ENCODE measurements at places on chromosomes 3 and 15.
A peak's percentile ranks its signal among the peaks of the same experiment; 100 is the strongest.

GRCh38 chr3:195900436-195901355, 7.7 kb downstream of the TNK2 start:
- DNase-seq = peak; percentile 92

- no peak for DNase-seq
These were observed 11.6 kb upstream of the PIK3CB start for GRCh38 chr3:138846262-138846791.

DNA sequence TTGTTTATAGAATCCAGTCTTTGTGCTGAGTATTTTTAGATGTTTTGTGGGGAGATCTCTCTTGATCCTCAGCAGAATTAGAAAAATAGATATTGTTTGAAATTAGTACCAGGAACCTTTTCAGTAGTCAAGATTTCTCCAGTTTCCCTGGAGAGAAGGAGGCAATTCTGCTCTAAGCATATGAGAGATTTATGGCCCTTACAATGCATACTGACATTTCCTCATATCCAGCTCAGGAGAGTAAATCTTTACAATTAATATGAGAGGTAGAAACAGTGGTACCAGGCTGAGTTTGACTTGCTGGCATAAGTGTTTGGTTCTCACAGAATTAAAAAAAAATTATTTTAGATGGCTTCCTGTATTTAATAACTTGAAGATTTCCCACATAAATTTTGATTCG, 239.1 kb upstream of the SGO1 start:
- DNase-seq = no peak

GRCh38 chr3:156610154-156610553, 55.2 kb upstream of the SSR3 start:
- no peak for DNase-seq

DNA sequence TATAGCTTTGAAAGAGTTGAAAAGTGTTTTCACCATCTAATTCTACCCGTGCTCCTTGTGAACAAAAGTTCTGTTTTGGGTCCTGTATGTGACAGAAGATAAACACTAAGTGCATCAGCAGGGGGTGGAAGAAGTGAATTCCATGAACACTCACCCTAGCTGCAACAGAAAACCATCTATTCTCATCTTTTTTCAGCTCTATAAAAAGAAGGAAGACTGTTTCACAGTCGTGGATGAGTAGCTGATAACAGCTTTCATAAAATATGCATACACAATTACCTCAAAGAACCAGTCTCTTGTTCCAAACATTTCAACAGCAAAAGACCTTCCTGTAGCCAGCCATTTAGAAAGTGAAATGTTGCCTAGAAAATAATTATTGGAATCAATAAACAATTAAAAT, 281.7 kb upstream of the RASGRP1 start:
- DNase-seq = no peak

- DNase-seq = no peak
These were observed 223.2 kb downstream of the MTHFS start for GRCh38 chr15:79673416-79674123.

GRCh38 chr15:66780172-66780972, 78.3 kb downstream of the SMAD6 start:
- DNase-seq = no peak

DNA sequence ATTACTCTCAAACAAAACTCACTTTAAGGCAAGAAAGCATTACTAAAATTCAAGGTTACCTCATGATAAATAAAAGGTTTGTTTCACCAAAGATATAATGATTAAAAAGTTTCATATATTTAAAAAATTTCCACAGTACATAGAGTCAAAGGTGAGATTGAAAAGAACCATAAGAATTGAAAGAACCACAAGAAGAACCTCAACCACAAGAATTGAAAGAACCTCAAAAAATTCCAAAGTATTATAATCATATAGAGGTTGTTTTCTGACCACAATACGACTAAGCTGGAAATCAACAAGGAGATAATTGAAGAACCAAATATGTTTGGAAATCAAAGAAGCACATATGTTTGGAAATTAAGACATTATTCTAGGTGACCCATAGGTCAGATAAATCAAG, 52.7 kb downstream of the SLC25A36 start:
- no peak for DNase-seq

- DNase-seq = no peak
These were observed 63.7 kb downstream of the LRCH3 start for GRCh38 chr3:197854596-197855343.

- DNase-seq = no peak
These were observed 21.1 kb downstream of the GTF2A2 start for GRCh38 chr15:59636184-59636583.

DNA sequence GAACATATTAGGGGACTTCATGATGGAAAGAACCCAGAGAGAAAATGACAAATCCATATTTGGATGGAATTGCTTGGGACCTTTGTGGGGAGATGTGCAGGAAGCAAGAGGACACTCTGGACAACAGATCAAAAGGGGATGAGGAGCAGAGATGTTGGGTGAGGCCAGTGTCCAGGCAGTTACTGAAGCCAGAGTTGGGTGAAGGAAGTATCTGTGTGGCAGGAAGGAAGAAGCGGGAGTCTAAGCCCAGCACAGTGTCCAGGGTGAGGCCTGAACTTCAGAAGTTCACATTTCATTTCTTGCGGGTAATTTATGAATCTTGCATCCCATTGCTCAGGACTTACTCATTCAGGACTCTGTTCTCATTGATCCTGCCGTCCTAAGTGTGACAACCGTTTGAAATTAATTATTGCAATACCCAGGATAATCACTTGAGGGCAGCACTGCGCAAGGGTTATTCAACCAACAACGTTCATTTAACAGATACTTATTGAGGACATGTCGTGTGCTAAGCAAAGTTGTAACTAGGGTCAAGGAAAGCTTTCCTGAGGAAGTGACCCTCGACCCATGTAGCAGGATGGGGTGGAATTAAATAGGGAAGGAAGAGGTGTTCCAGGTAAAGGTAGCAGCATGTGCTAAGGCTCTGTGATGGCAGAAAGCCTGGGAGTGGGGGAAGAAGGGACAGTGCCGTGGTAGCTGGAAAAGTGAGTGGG, 61.3 kb upstream of the CMTM8 start:
- no peak for DNase-seq

DNA sequence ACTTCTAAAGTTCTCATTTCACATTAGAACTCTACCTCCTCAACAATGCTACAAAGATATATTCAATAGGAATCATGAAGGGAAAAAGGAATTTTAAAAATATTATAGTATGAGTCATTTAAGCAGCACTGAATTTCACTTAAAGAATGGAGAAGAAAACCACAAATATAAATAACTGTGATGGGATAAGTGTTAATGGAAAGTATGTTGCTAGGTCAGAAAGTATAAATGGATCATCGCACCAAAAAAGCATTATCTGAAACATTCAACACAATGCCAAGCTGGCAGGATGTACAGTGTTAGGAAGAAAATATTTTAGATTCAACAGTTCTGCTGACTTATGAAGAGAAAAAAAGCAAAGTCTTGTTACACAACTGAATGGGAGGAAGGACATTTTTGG, 101.4 kb downstream of the TFG start:
- no peak for DNase-seq

- no peak for DNase-seq
These were observed 12.1 kb downstream of the GAP43 start for GRCh38 chr3:115635406-115635805.

DNA sequence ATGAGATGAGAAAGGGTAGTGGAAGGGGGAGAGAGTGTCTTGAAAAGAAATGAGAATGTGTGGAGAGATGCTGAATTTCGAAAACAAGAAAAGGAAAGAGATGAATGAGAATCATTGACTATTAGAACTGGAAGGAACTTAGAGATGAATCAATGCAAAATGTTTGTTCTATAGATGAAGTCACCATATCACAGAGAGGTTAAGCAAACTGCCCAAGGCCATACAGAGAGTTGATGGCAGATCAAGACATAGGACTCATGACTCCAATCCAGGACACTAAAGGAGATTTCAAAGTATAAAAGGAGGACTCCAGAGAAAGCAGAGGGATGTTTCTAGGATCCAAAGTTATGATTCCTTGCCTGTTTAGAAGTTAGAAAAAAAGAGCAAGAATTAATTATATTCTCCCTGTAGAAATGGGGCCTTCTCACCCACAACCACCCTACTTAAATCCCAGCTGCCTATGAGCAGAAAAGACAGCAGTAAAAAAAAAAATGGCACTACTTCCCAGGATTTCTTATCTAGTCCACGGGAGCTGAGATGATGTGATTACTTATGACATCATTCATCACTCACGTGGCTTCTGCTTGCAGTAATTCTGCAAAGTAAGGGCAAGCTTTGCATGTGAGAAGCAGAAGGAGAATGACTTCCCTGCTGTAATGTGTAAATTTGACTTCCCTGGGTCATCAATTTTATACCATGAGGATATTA, 210.8 kb upstream of the MRPL3 start:
- no peak for DNase-seq

DNA sequence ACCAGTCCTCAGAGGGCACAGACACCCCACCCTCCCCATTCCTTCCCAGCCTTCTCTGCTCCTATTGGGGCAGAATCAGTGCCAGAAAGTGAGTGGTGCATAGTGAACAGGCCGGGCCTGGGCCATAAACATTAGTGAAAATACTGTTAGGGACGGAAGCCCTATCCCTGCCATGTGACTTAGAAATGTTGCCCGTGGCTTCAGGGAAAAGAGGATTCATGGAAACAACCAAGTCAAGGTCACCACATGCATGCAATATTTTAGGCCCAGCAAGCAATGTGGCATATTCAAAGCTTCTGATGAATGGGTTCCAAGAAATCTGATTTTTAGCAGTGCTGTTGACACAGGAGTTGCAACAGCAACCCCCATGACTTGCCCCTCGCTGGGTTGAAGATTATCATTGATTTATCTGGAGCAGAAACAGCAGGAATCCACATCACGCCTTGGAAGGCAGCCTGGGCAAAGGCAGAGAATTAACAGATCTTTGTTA, 52.3 kb downstream of the CCNL1 start:
- no peak for DNase-seq

- no peak for DNase-seq
These were observed 9.5 kb downstream of the ABCC5 start for GRCh38 chr3:184008161-184008560.

DNA sequence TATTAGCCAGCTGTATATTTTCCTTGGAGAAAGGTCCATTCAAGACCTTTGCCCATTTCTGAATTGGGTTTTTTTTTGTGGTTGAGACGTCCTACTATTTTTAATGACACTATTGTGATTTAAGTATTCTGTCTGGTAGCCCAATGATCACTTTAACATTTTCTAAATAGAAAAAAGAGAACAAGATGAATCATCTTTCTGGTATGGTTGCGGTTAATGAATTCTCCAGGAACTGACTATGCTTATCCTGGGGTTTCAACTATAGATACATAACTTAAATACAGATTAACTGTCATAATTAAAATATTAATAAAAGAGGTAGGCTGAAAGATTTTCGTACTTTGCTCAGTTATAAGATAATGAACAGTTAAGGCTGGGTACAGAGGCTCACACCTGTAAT, 51.9 kb downstream of the PBRM1 start:
- no peak for DNase-seq

DNA sequence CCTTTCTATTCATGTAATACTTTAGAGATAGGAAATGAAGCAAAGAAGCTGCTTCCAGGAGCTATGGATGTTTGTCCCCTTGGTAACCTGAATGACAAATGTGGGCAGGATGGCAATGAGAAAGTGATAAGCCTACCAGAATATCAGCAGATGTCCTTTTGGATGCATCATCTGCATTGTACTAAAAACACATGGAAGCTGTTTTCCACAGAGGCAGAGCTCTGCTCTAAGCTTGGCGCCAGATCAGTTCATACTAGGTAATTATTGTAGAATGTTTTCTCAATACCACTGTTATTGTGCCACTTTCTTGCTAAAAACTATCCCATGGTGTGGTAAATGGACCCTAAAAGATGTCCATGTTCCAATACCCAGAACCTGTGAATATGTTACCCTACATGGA, 100.2 kb downstream of the DTWD1 start:
- DNase-seq = no peak

GRCh38 chr3:122660297-122660974, 20.2 kb upstream of the PARP14 start:
- no peak for DNase-seq
